Prostate gland (tissue), 2 donors: ENCODE measurements at places on chromosomes 5 and 9. TPM values are rescaled to one million over a fixed set of nuclear protein-coding genes. Genes with fewer than 3 reads are reported as not detected.

- no peak for DNase-seq
Measured at GRCh38 chr9:95090871-95091577, 226.5 kb downstream of the FANCC start.

DNA sequence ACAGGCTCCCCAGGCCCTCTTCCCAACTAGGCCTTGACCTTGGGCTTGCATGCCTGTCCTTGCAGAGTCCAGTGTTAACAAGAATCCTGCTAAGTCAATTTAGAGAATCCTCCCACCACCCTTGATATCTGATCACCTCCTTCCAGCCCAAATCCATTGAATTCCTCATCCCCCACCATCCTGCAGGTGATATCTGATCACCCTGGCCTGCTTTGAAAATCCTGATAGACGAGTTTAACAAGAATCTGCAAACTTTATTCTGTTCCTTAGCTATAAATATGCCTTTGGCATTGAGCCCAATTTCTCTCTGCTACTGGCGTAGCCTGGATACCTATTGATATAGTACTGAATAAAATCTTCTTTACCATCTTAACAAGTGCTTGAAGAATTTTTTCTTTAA, 125.5 kb downstream of the DIRAS2 start:
- peak; percentile 59 for DNase-seq

DNA sequence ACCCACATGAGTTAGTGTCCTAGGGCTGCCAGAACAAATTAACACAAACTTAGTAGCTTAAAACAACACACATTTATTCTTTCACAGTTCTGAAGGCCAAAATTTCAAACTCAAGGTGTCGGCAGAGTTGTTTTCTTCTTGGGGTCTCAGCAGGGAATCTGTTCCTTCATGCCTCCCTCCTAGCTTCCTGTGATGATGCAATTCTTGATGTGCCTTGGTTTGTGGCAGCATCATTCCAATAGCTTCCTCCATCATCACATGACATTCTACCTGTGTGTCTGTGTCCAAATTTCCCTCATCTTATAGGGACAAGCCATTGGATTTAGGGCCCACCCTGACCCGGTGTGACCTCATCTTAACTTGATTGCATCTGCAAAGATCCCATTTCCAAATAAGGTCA, 12.2 kb upstream of the SLC25A48 start:
- no peak for DNase-seq

GRCh38 chr5:36815871-36816270, 60.7 kb upstream of the NIPBL start:
- DNase-seq = no peak

- DNase-seq = no peak
Measured at GRCh38 chr9:4099976-4100735, 199.7 kb downstream of the GLIS3 start.

DNA sequence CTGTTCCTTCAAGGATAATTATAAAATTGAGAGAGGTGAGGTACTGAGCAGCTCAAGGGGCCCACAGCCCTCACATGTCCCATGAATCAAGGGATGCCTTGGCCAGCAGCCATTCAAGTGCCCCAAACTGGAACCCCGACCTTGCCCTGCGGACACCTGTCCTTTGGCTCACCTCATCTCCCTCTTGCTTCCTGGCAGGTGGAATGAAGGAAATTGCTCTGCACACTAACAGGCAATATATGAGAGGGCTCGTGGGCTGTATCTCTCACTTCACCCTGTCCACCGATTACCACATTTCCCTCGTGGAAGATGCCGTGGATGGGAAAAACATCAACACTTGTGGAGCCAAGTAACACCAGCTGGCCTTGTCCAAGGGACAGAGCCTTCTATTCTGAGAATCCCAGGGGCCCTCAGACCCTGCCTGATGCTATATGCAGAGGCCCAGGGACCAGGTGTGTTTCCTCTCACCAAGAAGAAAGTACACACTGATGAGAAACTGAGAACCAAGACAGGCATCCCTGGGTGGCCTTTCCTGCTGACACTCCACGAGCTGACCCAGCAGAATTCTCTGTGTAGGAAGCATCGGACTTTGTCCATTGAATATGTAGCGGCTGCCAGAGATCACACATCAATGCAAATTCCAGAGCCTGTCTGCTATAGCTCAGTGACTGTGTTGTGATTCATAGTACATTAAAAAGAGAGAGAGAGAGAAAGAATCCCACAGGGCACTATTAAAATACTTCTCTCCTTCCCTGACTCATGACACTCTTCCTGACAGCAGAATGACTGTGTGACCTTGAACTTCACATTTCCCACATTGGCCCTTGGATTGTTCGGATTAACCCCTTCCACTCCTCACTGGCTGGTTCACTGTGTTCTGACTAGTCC, 92.6 kb downstream of the LIFR start:
- DNase-seq = no peak

- no peak for DNase-seq
Measured at GRCh38 chr9:110828264-110828663, 159.7 kb downstream of the MUSK start.

- no peak for DNase-seq
Measured at GRCh38 chr9:16386007-16386826, 484.3 kb downstream of the BNC2 start.

- DNase-seq = no peak
Measured at GRCh38 chr5:79031485-79031867, 38.0 kb downstream of the DMGDH start.

- DNase-seq = no peak
Measured at GRCh38 chr9:93828331-93829097, 126.6 kb downstream of the BARX1 start.

GRCh38 chr5:168179192-168179593, 112.3 kb upstream of the WWC1 start:
- no peak for DNase-seq

THG1L gene
- 14.1 TPM for total RNA-seq

GRCh38 chr5:90201923-90202322, 207.6 kb downstream of the CETN3 start:
- DNase-seq = no peak

GRCh38 chr5:150640311-150641005, at the start of gene SYNPO:
Gene SYNPO, plus strand, starts transcription at chr5:150640660. Its CDS starts 7,616 bp downstream, at chr5:150648276.
- DNase-seq = peak; percentile 45

GRCh38 chr5:61626639-61627282, 294.7 kb downstream of the ZSWIM6 start:
- no peak for DNase-seq

PPP3R2 gene
- total RNA-seq = 3.3 TPM

INSL6 gene
- total RNA-seq = 8.9 TPM

MAMDC4 gene
- total RNA-seq = 17.7 TPM

GRCh38 chr9:69397384-69398214, 72.6 kb downstream of the ENTREP1 start:
- DNase-seq = peak; percentile 51

DNA sequence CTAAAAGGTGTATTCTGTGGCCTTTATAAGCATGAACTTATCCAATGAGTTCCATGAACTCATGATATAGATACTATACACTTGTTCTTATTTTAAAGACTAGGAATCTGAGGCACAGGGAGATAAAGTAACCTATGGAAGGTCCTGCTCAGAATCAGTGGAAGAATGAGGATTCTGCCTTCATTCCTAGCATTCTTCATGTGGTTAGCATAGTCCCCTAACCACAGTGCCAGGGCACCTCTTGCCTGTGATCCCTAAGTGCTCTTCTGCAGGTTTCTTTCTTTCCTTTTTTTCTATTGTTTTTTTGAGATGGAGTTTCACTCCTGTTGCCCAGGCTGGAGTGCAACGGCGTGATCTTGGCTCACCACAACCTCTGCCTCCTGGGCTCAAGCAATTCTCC, 174.1 kb downstream of the C9orf152 start:
- no peak for DNase-seq

GRCh38 chr5:141003791-141004611, 37.7 kb downstream of the PCDHAC2 start:
- DNase-seq = no peak

DNA sequence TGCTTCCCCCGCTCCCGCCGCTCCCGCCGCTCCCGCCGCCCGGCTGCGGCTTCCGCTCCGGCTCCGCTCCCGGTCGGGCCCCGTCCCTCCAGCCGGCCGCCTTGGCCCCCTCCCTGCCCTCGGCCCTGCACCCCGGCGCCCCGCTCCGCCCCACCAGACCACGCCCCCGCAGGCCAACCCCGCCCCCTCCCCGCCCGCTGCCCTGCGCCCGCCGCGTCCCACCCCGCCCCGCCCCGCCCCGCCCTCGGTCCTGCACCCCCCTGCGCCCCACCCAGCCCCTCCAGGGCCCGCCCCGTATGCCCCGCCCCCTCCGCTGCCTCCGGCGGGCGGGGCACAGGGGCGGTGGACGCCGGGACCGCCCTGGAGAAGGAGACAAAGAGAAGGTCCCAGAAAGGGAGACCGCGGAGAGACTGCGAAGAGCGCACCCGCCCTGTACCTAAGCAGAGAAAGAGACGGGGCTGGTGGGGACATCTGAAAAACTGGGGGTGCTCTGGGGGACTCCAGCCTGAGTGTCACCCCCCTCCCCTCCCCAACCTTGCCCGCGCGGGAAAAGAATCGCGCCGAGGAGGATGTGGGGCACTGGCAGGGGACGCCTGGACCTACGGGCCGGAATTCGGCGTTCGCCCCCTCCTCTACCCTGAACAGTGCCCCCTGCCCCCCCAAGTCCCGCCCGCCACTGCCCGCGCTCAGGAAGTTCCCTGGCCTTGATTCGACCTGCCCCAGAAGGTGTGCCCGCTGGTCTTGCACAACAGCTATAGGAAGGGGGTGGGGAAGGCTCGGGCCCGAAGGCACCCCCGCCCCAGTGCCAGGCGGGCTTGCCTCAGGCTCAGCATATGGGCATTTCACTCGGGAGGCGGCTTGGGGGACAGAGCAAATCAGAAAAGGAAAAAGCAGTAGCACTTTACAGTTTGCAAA, 42.8 kb upstream of the STXBP1 start:
- DNase-seq = peak; percentile 88
